ENCODE measurements at places on chromosomes 12 and 14. TPM values are rescaled to one million over a fixed set of nuclear protein-coding genes. Genes with fewer than 3 reads are reported as not detected.

Gene SMIM41
- 0.22 TPM for polyA plus RNA-seq

Gene BCL2L2
- 28.0 TPM for polyA plus RNA-seq

Gene STYX
- polyA plus RNA-seq = 3.2 TPM

Gene CPNE6
- 0.06 TPM for polyA plus RNA-seq

Gene ASCL1
- 0.02 TPM for polyA plus RNA-seq

Gene KRT79
- 1.8 TPM for polyA plus RNA-seq

Gene CABP1
- polyA plus RNA-seq = 0.48 TPM

Gene SPSB2
- polyA plus RNA-seq = 5.7 TPM

Gene KRT80
- 40.9 TPM for polyA plus RNA-seq

Gene SERPINA10
- not detected for polyA plus RNA-seq

Gene KLRC3
- 0.06 TPM for polyA plus RNA-seq

All from esophagus (tissue), 2 donors.